ENCODE measurements at places on chromosomes 5 and 9. TPM values are rescaled to one million over a fixed set of nuclear protein-coding genes. Genes with fewer than 3 reads are reported as not detected.

DNA sequence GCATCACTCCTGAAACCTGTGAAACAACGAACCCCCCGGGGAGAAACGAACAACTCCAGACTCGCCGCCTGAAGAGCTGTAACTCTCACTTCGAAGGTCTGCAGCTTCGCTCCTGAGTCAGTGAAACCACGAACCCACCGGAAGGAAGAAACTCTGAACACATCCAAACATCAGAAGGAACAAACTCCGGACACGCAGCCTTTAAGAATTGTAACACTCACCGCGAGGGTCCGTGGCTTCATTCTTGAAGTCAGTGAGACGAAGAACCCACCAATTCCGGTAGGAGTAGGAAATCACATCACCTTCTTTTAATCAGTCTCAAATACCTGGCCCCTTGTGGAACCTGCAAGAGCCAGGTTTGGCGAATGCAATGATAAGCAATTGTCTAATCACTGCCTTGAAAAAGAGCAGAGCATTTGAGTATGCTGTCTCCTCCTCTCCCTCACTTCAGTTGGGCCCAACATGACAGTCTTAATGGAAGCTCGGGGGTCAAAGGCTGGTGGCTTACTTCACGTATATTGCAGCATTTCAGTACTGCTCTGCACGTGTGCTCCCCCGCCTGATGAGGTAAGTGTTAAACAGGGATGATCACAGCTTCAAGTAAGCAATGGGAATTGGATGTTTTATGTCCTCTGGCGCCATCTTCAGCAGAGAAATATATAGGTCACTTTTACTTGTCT lies 473 bp downstream of the IRGM start:
- peak; percentile 84 for DNase-seq

DNA sequence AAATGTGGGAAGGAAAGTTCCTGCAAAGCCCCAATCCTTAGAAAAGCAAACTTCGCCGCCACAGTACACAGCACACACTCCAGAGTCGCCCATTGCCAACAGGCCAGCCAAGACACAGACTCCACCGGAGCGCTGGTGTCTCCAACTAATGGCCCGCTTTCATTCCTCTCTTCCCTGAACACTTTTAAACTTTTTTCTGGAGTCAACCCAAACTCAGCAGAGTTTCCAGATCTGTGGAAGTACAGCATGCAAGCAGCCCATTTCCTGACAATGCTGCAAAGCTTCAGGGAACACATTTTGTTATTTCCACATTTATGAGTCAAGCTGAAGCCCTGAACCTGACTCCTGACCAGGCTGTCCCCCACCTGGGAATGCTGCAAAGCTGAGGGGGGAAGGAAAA lies 351.9 kb downstream of the NFIB start:
- no peak for DNase-seq

DNA sequence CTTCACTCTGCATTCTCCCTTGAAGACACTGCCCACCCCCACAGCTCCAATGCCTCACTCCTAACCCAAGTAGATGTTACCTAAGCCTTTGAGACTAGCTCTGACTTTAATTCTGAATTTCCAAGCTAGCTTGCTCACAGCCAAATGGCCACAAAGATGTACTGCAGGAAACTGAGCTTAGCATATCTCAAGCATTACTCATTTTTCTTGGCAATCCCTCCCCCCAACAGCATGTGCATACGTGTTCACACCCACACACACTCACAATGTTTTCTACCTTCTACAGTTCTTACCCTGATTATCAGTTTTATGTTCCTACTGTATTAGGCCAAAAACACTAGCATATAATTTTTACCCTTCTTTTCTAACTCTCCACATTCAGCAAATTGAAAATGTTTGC lies 13.7 kb upstream of the GRIA1 start:
- no peak for DNase-seq

DNA sequence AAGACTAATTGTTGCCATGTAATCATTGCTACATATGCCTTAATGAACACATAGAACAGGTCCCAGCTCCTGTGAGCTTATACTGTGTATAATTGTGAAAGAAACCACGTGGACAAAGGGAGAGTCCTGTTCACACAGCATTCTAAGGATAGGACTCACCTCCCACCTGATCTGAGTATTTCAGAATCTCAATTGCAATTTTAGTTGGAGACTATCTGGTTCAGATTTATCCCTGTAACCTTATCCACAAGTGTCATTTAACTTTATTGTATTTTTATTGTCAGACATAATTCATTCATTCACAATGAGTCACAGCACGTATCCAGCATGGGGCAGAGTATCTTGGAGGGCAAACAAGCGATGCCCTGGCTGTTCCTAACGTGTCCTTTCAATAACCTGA lies 448.3 kb downstream of the NTRK2 start:
- DNase-seq: no peak

- no peak for DNase-seq
These were observed 12.5 kb downstream of the ABL1 start for GRCh38 chr9:130847306-130848217.

DNA sequence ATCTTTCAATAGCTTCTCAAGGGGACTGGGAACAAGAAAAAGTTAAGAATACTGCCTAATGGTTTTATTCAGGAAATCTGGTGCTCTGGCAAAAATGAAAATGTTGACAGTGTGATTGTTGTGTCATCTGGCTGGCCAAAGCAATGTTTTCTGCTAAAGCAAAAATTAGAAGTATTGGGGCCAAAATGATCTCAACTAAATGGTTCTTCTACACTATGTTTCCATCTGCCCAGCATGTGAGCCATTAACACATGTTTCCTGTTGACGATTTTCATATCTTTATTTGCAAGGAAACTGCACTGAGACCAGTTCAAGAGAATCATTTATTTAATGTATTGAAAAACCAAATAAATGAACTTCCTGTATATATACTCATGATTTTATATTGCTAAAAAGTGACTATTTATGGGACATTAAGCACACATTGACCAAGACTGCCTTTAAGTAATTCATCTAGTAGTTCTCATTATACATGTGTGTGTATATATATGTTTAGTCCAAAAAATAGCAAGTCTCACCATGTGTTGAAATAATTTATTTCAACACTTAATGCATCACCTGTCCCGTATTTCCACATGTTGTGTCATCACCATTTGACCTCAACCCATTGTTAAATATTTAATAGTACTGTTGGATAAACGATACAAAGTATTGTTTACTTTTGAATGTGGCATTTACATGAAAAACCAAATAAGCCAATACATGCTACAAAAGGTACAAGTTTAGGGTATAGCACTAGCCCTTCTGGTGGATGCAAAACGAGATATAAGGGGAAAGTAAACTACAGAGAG lies 7.5 kb upstream of the FST start:
- DNase-seq: no peak

GRCh38 chr5:37932450-37932849 lies 92.6 kb upstream of the GDNF start:
- DNase-seq: no peak

- no peak for DNase-seq
These were observed 84.8 kb downstream of the CAMK4 start for GRCh38 chr5:111308951-111309350.

DNA sequence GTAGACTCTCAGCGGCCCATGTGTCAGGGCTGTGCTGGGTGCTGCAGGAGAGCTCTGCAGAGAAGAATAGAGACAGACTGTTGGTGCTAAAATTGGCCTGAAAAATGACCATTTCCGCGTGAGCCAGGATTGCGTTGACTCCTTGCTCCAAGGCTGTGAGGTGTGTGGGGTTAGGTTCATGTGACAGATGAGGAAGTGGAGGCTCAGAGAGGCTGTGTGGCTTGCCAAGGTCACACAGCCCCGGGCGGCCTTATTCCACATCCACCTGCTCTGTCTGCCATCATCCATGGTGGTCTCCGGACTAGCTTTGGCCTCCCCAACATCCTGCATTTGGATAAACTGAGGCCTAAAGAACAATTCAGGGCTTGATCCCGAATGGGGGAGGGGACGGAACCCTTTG lies 15.2 kb downstream of the NEK6 start:
- DNase-seq: no peak

DNA sequence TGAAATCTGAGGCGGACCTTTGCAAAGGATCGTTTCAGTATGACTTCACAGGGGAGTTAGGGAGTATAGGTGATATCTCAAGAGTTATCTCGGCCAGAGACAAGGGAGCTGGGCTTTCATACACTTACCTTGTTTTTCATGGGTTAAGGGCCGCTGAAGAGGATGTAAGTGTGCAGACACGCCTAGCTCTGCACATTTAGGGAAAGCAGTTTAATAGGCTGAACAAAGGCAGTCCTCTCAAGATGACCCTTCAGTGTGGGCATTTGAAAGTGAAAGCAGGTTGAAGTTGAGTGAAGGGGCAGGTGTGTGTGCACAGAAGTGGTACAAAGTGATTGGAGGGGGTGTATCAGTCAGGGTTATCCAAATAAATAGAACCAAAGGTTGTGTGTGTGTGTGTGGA lies 33.1 kb upstream of the PRXL2C start:
- no peak for DNase-seq

- DNase-seq: no peak
These were observed 38.8 kb downstream of the NTNG2 start for GRCh38 chr9:132200706-132201105.

DNA sequence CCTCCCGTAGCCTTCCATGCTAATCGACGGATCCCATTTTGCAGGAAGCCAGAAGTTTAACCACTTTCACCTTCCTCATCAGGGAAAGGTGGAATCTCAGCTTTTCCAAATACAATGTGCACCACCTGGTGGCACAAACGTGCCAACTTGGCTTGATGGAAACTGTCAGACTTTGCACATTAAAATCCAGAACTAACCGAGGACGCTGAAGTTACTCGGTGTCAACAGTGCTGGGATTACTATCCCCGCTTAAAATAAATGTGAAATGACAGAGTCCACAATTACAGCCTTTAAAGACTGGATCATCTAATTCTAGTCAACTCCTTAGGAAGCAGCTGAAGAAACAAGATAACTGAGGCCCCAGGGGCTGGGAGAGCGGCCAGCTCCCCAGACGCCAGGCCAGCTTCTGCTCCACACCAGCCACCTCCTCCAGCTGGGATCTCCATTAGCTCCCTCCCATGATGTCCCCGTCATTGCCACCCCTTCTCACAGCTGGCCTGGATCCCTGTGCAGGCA lies 50.1 kb upstream of the RETREG1 start:
- DNase-seq: peak; percentile 38

DNA sequence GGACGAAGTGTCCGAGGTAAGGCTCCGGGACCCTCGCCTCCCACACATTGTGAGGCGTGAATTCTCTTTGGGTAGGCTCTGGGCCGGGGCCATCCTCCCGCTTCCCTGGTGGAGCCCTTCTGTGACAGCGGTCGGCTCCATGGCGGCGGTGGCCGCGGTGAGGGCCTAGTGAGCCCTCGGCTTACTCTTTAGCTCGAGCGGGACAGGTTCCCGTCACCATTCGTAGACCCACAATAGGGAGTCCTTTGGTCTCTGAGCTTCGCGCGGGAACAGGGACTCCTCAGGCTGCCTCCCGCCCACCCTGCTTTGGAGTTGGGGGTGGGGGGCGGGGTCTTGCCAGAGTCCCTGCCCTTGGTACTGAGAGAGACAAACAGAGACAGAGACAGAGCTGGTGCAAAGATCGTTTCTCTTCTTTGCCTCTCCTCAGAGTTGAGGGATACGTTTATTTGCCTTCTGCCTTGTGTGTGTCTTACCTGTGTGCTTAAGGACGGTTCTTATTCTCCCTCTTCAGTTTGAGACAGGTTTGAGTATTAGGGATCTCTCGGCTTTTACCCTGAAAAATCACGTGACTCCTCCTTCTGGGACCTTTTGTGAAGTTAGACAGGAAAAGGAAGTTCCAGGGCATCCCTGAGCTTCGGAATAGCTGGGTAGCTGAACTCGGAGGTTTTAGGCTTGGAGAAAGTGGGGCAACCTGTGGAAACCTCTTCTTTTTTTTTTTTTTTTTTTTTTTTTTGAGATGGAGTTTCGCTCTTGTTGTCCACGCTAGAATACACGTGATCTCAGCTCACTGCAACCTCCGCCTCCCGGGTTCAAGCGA lies 833 bp downstream of the ANKHD1 start:
- DNase-seq: peak; percentile 56

DNA sequence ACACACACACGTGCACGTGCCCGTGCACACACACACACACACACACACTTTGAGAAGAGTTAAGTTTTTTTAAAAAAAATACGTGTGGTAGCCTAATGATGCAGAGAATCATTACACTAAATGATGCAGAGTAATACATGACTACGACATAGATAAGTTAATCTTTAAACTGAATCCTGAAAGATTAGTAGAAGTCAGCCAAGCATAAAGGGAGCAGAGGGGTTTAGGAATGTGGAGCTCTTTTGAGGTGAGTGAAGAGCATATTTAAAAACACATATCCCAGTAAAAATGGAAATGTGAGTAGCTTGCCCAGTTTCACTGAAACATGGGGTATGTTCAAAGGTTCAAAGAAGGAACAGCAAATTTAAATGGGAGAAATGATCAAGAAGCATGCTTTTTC lies 61.3 kb upstream of the TYRP1 start:
- no peak for DNase-seq

- no peak for DNase-seq
These were observed 153.4 kb upstream of the PPP1R26 start for GRCh38 chr9:135326141-135326540.

DNA sequence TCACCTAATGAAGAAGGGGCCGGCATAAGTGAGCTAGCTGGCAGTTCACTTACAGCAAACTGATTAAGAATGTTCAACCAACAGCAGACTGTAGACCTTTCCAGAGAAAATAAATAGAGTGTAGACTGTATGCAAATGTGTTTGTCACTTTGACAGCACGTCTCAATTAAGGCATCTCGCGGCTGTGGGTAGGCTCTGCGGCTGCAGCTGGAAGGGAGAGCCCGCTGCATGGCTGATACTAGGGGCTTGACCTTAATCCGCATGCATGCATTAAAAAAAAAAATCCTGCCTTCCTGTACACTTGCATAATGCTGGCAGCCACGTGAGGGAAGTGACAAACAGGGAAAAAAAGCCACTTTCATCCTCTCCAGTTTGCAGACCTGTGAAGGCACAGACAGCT lies 82.3 kb downstream of the CRB2 start:
- DNase-seq: no peak

- DNase-seq: no peak
These were observed 1696.0 kb upstream of the WWC1 start for GRCh38 chr5:166595274-166595951.

AMACR gene
- 6.0 TPM for total RNA-seq

DDX4 gene
- total RNA-seq: 0.50 TPM

OTP gene
- not detected for total RNA-seq

PCA3 gene
- total RNA-seq: not detected

AFAP1L1 gene
- total RNA-seq: not detected

ARSI gene
- total RNA-seq: not detected

ALAD gene
- total RNA-seq: 37.5 TPM

GBGT1 gene
- 2.7 TPM for total RNA-seq

MYMK gene
- total RNA-seq: not detected

ARL14EPL gene
- total RNA-seq: not detected

Data from activated CD4-positive, alpha-beta T cell treated with anti-CD3 and anti-CD28 coated beads, Interleukin-2, amount 10 ng/mL, durations not matched to agents 7 days and 5 days (primary cell).